ENCODE measurements at places on chromosomes 16 and 17. TPM values are rescaled to one million over a fixed set of nuclear protein-coding genes. Genes with fewer than 3 reads are reported as not detected.
A peak's percentile ranks its signal among the peaks of the same experiment; 100 is the strongest.

- peak within 1 kb of the TSS; percentile 75 for H3K4me3 ChIP-seq
- H3K27me3 ChIP-seq: no peaks in the 10 kb centered on the region
- H3K36me3 ChIP-seq: peaks cover 38% of the 10 kb centered on the region
- DNase-seq: peak; percentile 71
- peak within 1 kb of the TSS; percentile 96 for H3K27ac ChIP-seq
Observed at GRCh38 chr17:39200070-39200879, at the start of gene RPL19. Gene RPL19 (plus strand): TSS chr17:39200283. CDS start chr17:39200345, 62 bp downstream.

DNA sequence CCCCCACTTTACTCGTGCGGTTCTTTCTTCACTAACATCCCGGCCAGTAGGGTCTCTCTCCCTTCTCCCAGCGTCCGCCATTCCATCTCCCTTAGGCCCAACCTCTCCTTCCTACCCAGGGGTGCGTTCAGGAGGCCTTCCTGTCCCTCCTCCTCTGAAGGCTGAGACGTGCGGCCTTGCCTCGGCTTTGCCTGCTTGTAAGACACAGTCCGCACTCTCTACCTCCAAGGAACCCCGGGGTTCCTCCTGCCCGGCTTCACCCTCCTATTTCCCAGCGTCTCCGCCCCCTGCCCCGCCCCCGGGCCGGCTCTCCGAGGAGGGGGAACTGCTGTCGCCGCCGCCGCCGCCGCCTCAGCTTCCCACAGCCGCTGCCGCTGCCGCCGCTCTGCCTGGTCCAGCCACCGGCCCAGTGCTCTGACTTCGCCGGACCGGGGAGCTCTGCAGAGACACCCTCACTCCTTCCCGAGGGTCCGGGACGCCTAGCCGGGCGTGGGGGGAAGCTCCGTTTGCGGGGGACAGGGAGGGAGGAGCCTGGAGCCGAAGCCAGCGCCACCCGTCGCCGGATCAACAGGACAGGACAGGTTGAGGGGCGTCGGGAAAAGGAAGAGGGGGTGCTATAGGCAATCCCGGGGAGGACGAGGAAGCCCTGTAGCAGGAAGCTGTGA is 1.2 kb upstream of the FGF11 start:
- no peak overlapping the region for H3K4me3 ChIP-seq
- peak overlapping the region; percentile 67 for H3K27ac ChIP-seq
- no peaks in the 10 kb centered on the region for H3K36me3 ChIP-seq
- H3K27me3 ChIP-seq: no peaks in the 10 kb centered on the region

- H3K27ac ChIP-seq: no peak overlapping the region
- no peaks in the 10 kb centered on the region for H3K36me3 ChIP-seq
- H3K4me1 ChIP-seq: peaks cover 3% of the 10 kb centered on the region
Observed at GRCh38 chr17:4560837-4561256, 470 bp upstream of the GGT6 start.

DNA sequence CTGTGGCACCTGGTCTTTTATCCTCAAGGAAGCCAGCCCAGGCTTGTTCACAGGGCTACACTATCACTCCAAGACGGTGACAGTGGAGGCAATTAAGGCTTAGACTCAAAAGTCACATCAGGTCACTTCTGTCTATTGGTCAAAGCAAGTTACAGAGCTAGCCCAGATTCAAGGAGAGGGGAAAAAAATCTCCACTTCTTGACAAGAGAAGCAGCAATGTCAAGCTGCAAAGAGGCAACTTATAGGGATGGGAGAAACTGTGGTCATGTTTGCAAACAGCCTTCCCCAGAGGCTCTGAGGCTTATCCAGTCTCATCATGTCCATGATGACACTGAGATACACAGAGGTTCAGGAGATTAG is 31.6 kb downstream of the SERPINF1 start:
- peak; percentile 65 for DNase-seq
- peak overlapping the region; percentile 41 for H3K27ac ChIP-seq
- H3K4me3 ChIP-seq: no peak overlapping the region
- no peaks in the 10 kb centered on the region for H3K36me3 ChIP-seq

- DNase-seq: no peak
- no peaks in the 10 kb centered on the region for H3K27me3 ChIP-seq
- no peaks in the 10 kb centered on the region for H3K4me1 ChIP-seq
- H3K27ac ChIP-seq: no peak overlapping the region
Observed at GRCh38 chr17:14381606-14382005, 80.7 kb downstream of the HS3ST3B1 start.

- DNase-seq: no peak
- H3K36me3 ChIP-seq: no peaks in the 10 kb centered on the region
- no peak overlapping the region for H3K4me3 ChIP-seq
- no peaks in the 10 kb centered on the region for H3K27me3 ChIP-seq
- H3K4me1 ChIP-seq: no peaks in the 10 kb centered on the region
- H3K27ac ChIP-seq: no peak overlapping the region
Observed at GRCh38 chr17:59456428-59456827, 109.0 kb upstream of the DHX40 start.

- H3K36me3 ChIP-seq: no peaks in the 10 kb centered on the region
- H3K27me3 ChIP-seq: no peaks in the 10 kb centered on the region
- no peak overlapping the region for H3K4me3 ChIP-seq
- peaks cover 10% of the 10 kb centered on the region for H3K4me1 ChIP-seq
Observed at GRCh38 chr17:50899005-50899460, 32.9 kb upstream of the TOB1 start.

GRCh38 chr16:10518479-10519041 is 61.8 kb downstream of the EMP2 start:
- no peak for DNase-seq
- no peak overlapping the region for H3K4me3 ChIP-seq
- no peaks in the 10 kb centered on the region for H3K36me3 ChIP-seq
- H3K27ac ChIP-seq: no peak overlapping the region

GRCh38 chr17:66466106-66466820 is 163.8 kb downstream of the PRKCA start:
- no peaks in the 10 kb centered on the region for H3K27me3 ChIP-seq
- no peaks in the 10 kb centered on the region for H3K36me3 ChIP-seq
- no peak for DNase-seq
- no peak overlapping the region for H3K4me3 ChIP-seq

DNA sequence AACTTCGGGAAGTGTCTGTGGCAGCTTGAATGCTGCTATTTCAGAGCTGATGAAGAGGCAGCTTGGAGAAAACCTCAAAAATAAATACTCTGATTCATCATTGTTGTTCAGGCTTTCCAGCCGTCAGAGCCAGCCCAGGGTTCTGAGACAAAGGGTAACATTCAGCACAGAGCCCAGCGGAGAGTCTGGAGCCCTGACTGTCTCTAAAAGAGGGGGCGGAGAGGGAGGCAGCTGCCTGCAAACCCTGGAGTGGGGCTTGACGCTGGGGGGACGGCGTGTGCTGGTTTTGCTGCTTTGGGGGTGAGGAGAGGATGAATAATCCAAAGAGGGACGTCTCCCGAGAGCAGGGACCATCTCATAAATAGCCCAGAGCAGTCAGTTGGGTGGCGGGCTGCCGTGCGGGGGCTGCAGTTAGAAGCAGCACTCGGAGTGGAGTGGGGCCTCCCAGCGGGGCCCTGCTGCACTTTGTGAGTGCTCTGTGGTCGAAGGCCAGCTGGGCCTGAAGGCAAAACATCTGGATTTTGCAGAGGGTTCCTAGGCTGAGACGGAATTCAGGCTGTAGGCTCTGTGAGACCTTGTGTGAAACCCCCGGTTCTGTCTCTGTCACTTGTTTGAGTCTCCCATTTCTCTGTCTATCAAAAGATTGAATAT is 237.8 kb downstream of the PRKCA start:
- H3K4me3 ChIP-seq: no peak overlapping the region
- H3K27ac ChIP-seq: no peak overlapping the region
- DNase-seq: no peak
- no peaks in the 10 kb centered on the region for H3K36me3 ChIP-seq
- H3K27me3 ChIP-seq: no peaks in the 10 kb centered on the region
- H3K4me1 ChIP-seq: no peaks in the 10 kb centered on the region

- peak; percentile 81 for DNase-seq
- no peak overlapping the region for H3K4me3 ChIP-seq
- no peaks in the 10 kb centered on the region for H3K27me3 ChIP-seq
- peak overlapping the region; percentile 85 for H3K27ac ChIP-seq
Observed at GRCh38 chr16:16014329-16015224, 65.2 kb downstream of the ABCC1 start.

DNA sequence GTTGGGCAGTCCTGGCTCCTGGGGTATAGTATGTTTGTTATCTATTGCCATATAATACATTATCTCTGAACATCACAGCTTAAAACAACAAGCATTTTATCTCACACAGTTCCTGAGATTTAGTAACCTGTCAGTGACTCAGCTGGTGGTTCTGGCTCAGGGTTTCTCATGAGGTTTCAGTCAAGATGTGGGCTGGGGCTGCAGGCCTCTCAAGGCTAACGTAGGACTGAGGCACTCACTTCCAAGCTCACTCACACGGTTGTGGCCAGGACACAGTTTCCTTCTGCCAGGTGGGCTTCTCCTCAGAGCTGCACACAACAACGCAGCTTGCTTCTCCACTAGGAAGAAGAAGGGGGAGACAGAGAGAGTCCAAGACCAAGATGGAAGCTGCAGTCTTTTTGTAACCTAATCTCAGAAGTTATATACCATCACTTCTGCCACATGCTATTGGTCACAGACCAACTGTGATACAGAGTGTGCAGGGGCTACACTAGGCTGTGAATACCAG is 10.3 kb upstream of the MED13 start:
- DNase-seq: no peak
- H3K36me3 ChIP-seq: no peaks in the 10 kb centered on the region
- H3K4me3 ChIP-seq: no peak overlapping the region
- no peaks in the 10 kb centered on the region for H3K4me1 ChIP-seq

GRCh38 chr17:80872501-80873306 is 118.9 kb upstream of the CHMP6 start:
- H3K27ac ChIP-seq: no peak overlapping the region
- no peaks in the 10 kb centered on the region for H3K36me3 ChIP-seq
- no peaks in the 10 kb centered on the region for H3K4me1 ChIP-seq

GRCh38 chr17:6109536-6109935 is 39.4 kb downstream of the WSCD1 start:
- H3K36me3 ChIP-seq: no peaks in the 10 kb centered on the region
- H3K4me1 ChIP-seq: no peaks in the 10 kb centered on the region
- H3K4me3 ChIP-seq: no peak overlapping the region
- no peaks in the 10 kb centered on the region for H3K27me3 ChIP-seq
- DNase-seq: no peak

DNA sequence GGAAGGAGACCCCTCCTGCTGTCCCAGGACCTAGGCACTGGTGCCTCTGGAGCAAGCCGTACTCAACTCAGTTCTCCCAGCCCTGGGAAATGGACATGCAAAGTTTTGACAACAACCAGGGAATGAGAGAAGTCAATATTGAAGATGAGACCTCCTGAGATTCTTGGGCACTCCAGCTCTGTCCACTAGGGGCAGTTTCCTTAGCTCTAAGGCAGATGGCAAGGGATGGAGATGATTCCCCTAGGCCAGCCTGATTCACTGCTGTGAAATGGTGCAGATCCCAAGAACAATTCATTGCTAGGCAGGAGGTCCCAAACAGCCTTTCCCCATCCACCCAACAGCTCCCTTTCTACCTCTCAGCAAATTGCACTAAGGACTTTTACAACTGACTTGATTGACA is 20.5 kb upstream of the SDR42E2 start:
- no peak overlapping the region for H3K4me3 ChIP-seq
- no peaks in the 10 kb centered on the region for H3K36me3 ChIP-seq
- H3K4me1 ChIP-seq: no peaks in the 10 kb centered on the region
- no peaks in the 10 kb centered on the region for H3K27me3 ChIP-seq
- H3K27ac ChIP-seq: no peak overlapping the region
- no peak for DNase-seq

DNA sequence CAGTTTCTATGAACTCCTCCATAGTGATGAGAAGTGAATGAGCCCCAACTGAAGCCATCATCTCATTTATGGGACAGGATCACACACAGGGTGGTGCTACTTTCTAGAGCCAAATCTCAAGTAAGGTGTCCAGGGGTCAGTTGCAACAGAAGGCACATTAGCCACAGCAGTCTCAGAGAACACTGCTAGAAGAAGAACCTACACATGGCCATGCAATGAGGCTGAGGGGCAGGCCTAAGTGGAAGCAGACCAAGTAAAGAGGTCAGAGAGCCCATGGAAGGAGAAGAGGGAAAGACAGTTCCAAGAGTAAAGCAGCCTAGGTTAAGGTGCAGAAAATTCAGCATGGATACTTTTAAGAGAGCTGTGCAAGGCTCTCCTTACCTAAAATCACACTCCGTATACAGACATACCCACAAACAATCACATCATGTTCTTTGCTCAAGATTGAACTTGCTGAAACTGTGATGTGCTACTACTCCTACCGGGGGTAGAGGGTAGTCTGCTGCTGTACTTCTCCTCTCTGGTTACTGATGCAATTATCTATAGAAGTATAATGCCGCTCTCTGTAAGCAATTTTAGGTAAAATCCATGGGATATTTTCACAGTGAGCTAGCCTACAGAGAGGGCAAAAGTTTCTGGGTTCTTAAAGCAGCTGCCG is 1.7 kb downstream of the ABCA8 start:
- no peaks in the 10 kb centered on the region for H3K27me3 ChIP-seq
- no peak overlapping the region for H3K27ac ChIP-seq
- no peaks in the 10 kb centered on the region for H3K36me3 ChIP-seq

PRR29 gene
- 5.6 TPM for total RNA-seq

PRAC2 gene
- total RNA-seq: not detected

NLRP1 gene
- total RNA-seq: 36.7 TPM

GGT6 gene
- 0.56 TPM for total RNA-seq

SULT1A2 gene
- 24.2 TPM for total RNA-seq

NPW gene
- not detected for total RNA-seq

TMC7 gene
- total RNA-seq: 0.94 TPM

HOXB2 gene
- total RNA-seq: 2.6 TPM

OTOA gene
- total RNA-seq: not detected

PIK3R6 gene
- total RNA-seq: 0.22 TPM

PLXDC1 gene
- total RNA-seq: 4.7 TPM
